ENCODE measurements at places on chromosomes 7 and 10.

GRCh38 chr7:129616530-129616929, 5.0 kb downstream of the NRF1 start:
- DNase-seq: no peak

- peak; percentile 16 for DNase-seq
Observed at GRCh38 chr10:122051609-122052385, 62.8 kb downstream of the TACC2 start.

DNA sequence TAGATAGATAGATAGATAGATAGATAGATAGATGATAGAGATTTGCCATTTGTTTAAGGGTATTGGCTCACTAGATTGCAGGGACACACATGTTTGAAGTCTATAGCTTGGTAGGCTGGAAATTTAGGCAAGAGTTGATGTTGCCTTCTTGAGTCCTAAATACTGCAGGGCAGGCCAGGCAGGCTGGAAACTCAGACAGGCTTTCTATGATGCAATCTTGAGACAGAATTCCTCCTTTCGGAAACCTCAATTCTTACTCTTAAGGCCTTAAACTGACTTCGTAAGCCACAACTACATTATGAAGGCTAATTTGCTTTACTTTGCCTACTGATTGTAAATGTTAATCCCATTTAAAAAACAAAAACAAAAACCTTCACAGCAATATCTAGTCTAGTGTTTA, 322.9 kb upstream of the AKR1E2 start:
- no peak for DNase-seq

- peak; percentile 53 for DNase-seq
Observed at GRCh38 chr10:92914478-92915325, 66.4 kb downstream of the EXOC6 start.

DNA sequence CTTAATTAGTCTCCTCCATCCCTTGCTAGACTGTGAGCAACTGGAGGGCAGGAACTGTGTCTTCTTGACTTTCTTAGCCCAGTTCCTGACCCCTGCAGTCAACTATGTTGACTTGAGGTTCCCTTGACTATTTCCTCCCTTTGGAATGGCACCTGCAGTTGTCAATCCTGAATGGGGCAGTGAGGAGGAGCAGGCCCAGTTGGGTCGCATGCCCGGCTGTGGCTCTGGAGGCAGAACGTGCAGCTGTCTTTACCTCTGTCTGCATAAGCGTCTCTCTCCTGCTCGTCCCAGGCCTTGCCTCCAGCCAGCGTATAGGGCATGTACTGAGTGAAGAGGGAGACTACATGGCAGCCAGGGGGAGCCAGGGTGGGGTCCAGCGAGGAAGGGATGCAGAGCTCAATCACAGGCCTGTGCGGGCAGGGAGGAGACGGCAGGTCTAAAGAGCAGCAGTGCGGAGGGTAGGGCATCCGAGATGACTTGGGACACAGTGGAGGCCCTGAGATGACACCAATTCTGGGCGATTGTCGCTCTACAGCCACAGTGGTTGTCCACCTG, 26.8 kb downstream of the PYROXD2 start:
- no peak for DNase-seq

DNA sequence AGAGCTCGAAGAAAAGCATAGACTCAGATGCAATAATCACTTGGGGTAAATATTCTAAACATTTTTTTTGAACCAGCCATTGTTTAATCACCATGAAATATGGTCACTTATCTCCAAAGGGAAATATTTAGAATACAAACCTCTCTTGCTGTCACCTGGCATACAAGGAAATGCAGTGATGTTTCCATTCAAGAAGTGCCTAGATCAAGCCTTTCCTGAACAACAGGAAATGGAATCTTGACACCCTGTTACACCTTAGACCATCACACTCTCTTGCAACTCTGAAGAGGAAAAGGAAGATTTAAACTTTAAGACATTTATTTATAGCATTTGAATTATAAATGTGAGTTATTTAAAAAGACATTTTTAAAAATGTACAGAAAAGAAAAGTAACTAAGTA, 263.0 kb upstream of the BMPER start:
- DNase-seq: no peak

DNA sequence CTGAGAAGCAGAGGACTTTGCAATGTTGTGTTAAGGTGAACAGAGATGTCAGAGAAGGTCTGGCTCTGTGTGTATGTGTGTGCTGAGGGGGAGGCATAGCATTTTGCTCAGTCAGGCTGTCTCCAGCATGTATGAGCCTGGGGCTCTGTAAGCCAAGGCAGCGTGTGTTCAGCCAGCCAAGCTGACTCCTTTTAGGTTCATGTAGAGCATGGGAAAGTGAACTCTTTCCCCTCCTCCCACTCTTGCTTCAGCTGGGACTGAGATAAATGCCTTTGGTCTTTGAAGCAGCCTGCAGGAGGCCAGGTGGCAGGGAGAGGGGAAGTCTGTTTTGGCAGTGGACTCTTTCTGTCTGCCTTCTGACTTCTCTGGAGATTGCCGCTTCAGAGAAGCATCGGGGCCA, 3.8 kb downstream of the SFXN2 start:
- peak; percentile 2 for DNase-seq

- DNase-seq: no peak
Observed at GRCh38 chr7:158751199-158751598, 46.6 kb upstream of the NCAPG2 start.

DNA sequence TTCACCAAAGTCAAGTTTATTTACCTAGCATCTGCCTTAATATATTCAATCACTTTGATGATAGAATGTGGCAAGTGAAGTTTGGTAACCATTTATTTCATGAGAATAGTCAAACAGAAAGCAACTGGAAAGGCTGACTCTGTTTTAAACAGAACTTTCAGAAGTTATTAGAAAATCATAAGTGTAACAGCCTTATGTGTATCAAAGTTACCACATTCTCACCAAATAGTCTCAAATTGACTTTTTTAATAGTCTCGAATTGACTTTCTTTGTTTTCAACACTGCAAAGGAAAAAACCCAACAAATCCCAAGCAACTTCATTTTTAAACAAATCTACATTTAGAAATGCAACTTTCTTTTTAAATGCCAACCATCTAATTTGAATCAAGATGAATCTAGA, 29.5 kb downstream of the NAMPT start:
- no peak for DNase-seq

- DNase-seq: no peak
Observed at GRCh38 chr10:4436103-4436502, 389.9 kb upstream of the AKR1E2 start.

DNA sequence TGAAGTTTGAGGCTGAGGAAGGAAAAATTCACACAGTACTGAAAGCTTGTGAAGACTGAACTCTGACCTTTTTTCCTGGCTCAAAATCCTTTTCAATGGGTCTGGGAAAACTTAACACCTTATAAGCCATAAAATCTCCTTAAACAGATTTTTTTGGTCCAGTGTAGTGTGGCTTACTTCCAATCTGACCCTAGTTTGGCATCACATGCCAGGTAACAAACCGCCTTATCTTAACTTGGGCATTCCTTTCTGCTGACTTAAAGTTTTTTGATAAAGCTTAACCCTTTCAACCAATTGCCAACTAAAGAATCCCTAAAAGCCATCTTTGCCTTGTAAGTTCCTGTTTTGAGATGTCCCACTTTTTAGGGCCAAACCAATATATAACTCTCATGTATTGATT, 13.2 kb upstream of the ITPRID1 start:
- no peak for DNase-seq

GRCh38 chr10:22825841-22826240, 102.0 kb upstream of the ARMC3 start:
- peak; percentile 26 for DNase-seq

- no peak for DNase-seq
Observed at GRCh38 chr7:88322151-88322550, 15.5 kb upstream of the STEAP4 start.

DNA sequence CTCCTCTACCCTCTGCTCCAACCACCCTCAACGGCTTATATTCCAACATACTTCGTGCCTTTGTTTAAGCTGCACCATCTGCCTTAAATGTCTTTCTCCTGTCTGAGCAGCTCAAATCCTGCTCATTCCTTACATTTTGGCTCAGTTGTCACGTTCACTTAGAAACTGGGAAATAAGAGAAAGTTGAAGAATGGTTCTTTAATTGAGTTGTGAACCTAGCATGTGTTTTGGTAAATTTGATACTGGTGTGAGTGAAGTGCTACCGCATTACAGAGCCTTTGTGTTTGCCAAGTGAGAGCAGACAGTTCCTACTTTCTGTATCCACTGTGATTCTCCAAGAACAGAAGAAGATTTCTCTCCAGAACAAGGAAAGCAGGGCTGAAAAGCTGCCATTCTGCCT, 54.3 kb downstream of the EPDR1 start:
- DNase-seq: no peak

GRCh38 chr7:1940863-1941262, 270.8 kb downstream of the ELFN1 start:
- no peak for DNase-seq
